Right atrium auricular region (tissue), 2 donors: ENCODE measurements at places on chromosomes 5 and 9. TPM values are rescaled to one million over a fixed set of nuclear protein-coding genes. Genes with fewer than 3 reads are reported as not detected.
A peak's percentile ranks its signal among the peaks of the same experiment; 100 is the strongest.

GRCh38 chr5:1016036-1016435 is 7.4 kb downstream of the NKD2 start:
- DNase-seq: no peak

DNA sequence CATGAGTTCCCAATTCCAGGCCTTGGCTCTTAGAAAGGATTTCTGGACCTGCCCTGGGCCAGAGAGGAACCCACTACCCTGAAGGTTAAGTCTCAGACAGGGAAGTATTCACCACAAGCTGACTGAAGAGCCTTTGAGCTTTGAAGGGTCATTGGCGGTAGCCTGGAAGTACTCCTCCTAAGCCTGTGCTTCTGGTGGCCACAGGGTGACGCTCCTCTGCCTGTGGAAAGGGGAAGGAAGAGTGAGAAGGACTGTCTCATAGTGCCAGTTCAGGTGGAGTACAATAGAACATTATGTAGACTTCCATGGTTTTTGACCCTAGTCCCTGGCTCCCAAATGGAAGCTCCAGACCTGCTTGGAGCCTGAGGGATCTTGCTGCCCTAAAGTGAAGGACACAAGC is 1233.2 kb upstream of the CDH6 start:
- no peak for DNase-seq

DNA sequence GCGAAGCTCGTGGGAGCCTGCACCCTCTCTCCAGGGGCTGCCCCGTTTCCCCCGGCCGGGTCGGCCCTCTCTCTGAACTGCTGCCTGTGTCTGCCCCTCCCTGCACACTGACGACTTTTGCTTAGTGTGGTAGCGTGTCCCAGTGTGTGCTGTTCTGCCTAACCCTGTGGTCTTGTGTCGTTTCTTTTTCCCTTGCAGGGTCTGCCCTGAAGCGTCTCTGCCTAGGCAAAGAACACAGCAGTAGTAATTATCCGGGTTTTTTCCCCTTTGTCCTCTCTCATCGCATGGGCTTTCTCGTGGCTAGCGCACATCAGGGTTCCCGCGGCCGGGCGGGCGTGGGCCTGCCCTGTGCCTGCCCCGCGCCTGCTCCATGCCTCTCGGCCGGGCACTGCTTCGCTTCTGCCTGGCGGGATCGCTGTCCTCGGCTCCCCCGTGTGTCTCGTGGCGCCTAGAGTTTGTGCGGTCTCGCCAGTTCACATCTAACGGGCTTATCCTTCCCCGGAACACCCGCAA is 122.7 kb downstream of the WNK2 start:
- peak; percentile 49 for DNase-seq

- no peak for DNase-seq
Observed at GRCh38 chr5:135059000-135059923, 25.2 kb upstream of the PITX1 start.

GRCh38 chr5:6446626-6447309 is 1.9 kb upstream of the UBE2QL1 start:
- DNase-seq: peak; percentile 54

GRCh38 chr5:97078958-97079743 is 63.3 kb downstream of the LIX1 start:
- no peak for DNase-seq

Gene TAF11L10
- total RNA-seq: not detected

Gene HDHD3
- 20.0 TPM for total RNA-seq

Gene SLC34A3
- total RNA-seq: not detected

Gene FOXD4L5
- total RNA-seq: not detected

DNA sequence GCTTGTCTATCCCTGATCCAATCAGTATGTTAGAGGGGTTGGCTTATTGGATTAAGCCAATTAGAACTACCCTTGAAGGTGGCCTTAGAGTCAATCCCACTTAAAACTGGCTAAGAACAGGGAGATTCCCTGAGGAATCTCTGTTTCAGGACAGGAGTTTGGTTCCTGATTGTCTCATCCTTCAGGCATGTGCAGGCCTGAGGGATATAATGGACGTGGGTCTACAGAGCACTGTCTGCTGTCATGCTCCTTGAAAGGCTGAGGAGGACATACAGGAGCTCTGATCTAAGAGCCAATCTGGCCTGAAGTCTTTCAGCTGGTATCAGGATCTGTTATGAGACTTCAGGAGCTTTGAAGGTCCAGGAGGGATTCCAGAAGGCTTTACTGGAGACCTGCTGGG is 36.2 kb upstream of the PRXL2C start:
- DNase-seq: no peak

Gene CRHBP
- total RNA-seq: 10.3 TPM

Gene SMC5
- total RNA-seq: 15.0 TPM

Gene FAM169A
- total RNA-seq: 5.0 TPM

DNA sequence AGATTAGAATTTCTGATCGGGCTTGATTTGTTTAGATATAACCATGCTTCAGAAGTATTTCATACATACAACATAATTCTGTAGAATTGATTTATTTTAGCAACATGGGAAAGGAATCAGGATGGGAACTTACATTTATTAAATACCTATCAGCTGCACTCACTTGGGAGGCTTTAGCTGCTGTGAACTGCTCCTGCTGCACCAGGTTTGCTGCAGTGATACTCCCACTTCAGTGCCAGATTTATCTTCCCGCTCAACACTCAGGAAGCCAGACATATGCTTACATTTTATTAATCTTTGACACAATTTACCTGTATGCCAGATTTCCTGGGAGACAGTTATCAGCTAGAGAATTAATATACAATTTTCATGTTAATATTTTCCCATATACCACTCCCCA is 64.0 kb upstream of the PLCXD3 start:
- no peak for DNase-seq

Gene MYORG
- 5.4 TPM for total RNA-seq
